ENCODE measurements at places on chromosomes 7 and 10.
A peak's percentile ranks its signal among the peaks of the same experiment; 100 is the strongest.

GRCh38 chr10:20598590-20598989 is 298.5 kb downstream of the NEBL start:
- no peak for DNase-seq

DNA sequence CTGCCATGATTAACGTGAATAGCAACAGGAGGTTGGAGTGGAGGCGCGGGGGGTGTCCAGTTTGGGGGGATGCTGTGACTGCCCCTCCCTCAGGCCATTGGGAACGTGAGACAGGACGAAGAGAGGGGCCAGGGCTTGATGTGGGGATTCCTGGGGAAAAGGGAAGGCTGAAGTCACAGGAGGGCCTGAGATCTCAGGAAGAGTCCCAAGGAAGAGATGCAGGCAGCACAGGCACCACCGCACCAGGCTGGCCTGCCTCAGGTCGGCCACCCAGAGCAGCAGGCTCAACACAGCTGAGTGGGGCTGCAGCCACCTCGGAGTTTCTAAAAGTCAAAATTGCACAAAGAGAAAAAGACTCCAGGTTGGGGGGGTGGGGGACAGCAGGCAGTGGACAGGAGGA is 86.7 kb downstream of the SLIT1 start:
- no peak for DNase-seq

DNA sequence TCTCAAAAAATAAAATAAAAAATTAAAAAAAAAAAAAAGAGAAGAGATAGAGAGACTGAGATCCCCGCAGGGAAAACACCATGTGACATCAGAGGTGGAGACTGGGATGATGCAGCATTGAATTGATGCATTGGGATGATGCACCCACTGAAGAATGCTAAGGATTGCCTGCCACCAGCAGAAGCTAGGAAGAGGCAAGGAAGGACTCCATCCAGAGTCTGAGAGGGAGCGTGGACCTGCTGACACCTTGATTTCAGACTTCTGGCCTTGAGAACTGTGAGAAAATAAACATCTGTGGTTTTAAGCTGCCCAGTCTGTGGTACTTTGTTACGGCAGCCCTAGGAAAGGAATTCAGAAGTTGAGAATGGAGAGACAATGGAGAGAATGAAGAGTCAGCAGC is 89.8 kb upstream of the PRPS1L1 start:
- DNase-seq = no peak

- DNase-seq = peak; percentile 42
These were observed 142.5 kb downstream of the ACTR3B start for GRCh38 chr7:152902054-152902453.

DNA sequence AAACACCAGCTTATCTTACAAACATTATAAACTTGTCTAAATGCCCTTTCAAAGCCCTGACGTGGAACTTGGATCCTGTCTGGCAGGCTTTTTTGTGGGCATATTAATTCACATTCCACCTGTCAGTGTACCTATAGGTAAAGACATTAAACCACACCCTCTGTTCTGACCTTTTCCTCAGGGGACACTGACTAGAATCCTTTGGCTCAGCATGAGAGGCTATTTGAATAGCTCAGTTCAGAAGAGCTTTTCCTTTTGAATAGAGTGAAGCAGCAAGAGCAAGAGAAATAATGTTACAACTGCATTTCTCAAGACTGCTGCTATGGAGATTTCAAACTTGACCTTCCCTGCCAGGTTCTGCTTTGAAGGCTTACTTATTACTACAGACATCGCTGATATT is 76.9 kb downstream of the CYP51A1 start:
- peak; percentile 25 for DNase-seq

DNA sequence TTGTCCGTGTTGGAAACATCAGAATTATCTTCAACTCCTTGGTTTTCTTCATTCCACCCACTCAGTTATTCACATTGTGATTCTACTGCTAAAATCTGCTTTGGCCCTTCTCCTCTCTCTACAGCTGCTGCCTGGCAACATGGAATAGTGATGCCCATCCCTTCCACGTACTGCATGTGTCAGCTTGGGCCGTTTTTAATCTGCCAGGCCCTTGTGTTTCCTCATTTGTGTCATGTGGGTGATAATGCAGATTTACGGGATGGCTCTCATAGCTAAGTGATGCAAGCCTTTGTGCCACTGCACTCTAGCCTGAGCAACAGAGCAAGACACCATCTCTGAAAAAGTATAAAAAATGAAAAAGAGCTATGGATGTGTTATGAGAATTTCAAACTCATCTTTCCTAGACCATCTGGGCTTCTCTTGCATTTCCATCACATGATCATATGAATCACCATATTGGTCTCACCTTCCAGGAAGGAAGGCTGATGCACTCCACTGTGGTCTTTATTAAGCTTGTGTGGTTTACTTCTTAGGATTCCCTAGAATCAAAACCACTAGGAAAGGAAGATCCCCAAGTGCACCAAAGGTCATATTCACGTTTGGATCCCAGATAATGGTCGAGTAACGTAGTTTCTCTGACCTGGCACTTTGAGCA is 20.6 kb upstream of the CELF2 start:
- DNase-seq = no peak

DNA sequence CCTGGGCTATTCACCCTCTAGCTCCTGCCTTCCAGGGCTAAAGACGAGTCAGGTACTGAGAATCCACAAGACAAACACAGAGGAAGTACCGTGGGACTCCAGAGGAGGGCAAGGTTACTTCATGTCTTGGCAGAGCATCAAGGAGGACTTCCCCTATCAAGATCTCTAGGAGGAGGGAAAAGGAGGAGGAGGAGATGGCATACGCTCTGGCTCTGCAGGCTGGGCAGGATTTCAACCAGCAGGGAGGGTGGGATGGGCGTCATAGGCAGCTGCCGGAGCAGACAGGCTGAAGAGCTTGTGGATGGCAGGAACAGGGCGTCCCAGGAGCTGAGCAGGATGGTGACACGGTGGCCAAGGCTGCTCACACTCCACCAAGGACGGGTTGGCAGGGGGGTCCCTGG is 21.3 kb downstream of the MDH2 start:
- peak; percentile 45 for DNase-seq

DNA sequence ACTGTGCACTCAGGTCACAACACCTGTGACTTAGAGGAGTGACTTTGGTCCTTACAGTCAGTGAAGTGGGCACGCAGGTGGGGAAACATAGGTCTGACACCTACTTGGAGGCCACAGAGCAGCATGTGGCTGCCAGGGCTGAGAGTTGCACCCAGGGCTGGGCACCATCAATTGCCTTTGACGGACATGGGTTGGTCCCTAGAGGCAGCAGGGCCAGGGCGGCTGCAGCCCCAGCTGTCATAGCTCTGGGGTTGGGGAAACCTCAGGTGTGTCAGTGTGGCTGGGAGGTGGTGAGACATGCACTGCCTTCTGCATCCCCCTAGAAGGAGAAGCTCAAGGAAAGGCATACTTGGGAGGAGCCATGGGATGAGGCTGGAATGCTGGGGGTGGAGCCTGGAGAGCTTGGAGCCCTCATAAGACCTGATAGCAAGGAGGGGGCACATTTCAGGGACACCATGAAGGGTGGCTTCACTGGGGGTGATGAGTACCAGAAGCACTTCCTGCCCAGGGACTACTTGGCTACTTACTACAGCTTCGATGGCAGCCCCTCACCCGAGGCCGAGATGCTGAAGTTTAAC is at the start of gene INMT:
Gene INMT, plus strand, starts transcription at position 440 of the 578 bp plus-strand sequence. Its CDS starts 16 bp downstream, at position 456.
- DNase-seq = no peak

GRCh38 chr7:84497873-84498272 is 303.3 kb upstream of the SEMA3A start:
- DNase-seq = no peak

GRCh38 chr7:114345494-114345893 is 69.1 kb upstream of the FOXP2 start:
- DNase-seq = no peak

- no peak for DNase-seq
These were observed 70.6 kb downstream of the LHPP start for GRCh38 chr10:124532106-124532641.

DNA sequence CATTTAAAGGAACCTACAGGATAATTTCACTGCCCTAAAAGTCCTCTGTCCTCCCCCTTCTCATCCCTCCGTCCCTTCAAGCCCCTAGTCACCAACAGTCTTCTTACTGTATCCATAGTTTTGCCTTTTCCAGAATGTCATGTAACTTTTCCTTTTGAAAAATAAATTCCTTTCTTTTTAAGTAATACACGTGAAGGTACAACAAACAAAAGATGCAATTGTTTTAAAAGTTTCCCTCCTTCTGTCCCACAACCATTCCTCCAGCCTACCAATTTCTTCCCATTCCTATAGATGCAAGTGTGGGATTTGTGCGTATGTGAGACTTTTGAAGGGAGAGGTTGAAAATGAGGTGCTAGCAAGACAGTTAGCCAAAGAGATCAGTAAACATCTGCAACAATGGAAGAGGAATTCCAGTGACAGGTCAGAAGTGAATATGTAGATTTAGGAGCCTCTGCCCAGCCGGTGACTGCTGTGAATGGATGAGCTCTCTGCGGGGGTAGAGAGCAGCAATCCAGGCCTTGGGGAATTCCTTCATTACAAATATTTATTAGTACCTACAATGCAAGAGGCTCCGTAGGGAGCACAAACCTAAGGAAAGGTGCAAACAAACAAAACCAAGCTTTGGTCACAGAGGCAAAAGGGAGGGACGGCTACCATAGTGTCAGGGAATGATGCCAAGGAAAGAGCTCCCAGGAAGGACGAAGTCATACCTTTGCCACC is 243.6 kb downstream of the SKIDA1 start:
- no peak for DNase-seq

DNA sequence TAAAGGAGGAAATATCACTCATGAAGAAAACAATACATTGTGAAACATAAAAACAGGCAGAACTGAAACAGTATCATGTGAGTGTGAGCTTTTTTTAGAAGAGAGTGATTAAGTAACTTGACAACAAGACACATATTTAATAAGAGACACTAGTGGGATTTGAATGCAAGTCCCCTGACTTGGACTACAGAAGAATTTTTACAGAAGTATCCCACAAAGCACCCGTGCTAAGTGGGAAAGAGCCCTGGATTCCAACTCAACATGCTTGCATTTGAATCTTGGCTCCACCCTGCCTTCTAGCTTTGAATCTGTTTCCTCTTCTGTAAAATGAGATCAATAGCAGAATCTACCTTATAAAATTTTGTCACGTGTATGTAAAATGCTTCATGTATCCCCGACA is 166.2 kb downstream of the ZNF365 start:
- DNase-seq = no peak

- DNase-seq = no peak
These were observed 248.6 kb upstream of the MAGI2 start for GRCh38 chr7:79702116-79702515.

DNA sequence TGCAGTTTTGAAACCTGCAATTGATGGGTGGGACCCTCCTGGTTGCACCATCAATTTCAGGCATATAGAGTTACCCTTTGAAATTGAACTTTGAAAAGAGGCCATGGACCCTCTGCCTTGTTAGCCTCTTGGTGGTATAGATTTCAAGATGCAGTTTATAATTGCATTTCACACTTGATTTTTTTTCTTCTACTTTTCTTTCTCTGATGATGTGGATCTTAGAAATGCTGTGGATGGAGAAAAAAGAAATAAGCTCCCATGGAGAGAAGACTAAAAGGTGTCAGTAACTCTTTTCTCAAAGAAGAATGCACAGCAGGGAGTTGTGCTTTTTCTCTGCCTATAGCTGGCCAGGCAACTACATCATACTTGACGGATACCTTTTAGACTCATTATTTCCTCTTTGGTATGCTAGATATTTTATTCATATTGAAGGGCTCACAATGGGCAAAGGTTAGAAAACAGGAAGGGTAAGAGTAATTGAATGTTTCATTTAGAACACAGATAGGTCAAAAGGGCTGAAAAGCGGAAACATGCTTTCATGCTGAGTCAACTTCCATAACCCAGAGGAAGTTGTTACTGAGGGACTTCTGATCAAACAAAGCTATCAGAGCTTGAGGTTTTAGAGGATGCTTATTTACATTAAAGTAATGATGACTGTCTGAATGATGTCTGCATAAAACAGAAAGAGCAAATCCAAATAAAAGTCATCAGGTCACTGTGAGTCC is 773.2 kb upstream of the LRRN3 start:
- DNase-seq = no peak

- no peak for DNase-seq
These were observed 387.3 kb upstream of the NPVF start for GRCh38 chr7:25615593-25615992.

DNA sequence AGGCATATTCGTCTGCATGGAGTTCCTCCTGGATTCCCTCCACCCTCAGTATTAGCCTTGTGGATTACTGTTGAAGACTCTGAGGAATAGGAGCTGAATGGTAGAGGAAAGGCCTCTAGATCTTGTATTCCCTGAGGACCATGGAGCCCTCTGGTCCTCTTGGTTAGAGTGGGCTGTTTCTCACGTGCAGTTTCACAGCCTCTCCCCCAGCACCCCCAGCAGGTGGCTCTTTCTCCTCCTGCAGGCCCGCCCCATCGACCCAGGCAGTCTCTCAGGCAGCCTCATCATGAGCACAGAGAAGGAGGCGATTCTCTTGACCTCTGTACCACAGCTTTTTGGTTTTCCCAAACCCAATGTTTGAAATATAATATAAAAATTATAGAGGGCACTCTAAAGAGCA is 102.0 kb downstream of the WNT2 start:
- no peak for DNase-seq

GRCh38 chr10:103157246-103157645 is 35.8 kb downstream of the NT5C2 start:
- no peak for DNase-seq

DNA sequence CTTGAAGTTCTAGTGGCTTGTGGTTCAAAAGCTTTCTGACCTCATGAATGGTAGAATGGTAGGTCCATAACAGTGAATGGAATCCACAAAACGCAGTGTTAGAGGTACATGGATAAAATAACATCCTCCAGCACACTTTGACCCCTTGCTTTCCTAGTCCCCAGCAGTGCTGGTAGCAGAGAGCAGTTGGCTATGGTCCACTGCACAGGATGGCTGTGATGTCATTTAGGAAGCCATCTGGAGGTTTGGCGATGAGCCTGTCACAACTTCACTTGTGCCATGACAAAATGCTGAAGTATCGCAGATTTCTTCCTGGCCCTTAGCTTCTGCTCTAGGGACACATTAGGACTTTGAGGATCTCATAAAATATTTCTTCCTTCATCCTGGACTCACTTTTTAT is 300.0 kb upstream of the FZD8 start:
- DNase-seq = no peak

- DNase-seq = no peak
These were observed 39.1 kb upstream of the PARD3 start for GRCh38 chr10:34854147-34854601.

DNA sequence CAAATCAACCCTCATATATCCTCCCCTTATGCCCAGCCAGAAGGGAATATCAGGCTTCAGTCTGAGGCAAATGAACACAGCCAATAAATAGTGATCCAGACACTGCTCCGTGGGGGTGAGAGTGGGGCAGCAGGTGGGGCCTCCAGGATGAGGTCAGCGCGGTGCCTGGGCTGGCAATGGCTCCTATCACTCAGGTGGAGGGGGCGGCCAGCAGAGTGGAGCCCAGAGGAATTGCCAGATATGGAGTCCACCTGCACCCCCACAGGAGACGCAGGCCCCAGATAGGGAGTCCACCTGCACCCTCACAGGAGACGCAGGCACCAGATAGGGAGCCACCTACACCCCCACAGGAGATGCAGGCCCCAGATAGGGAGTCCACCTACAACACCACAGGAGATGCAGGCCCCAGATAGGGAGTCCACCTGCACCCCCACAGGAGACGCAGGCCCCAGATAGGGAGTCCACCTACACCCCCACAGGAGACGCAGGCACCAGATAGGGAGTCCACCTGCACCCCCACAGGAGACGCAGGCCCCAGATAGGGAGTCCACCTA is 78.0 kb upstream of the PPP2R2D start:
- no peak for DNase-seq
